ENCODE measurements at places on chromosomes 12 and 14. TPM values are rescaled to one million over a fixed set of nuclear protein-coding genes. Genes with fewer than 3 reads are reported as not detected.

The DMAC2L gene
- total RNA-seq = 4.4 TPM

The PMCH gene
- total RNA-seq = 0.27 TPM

DNA sequence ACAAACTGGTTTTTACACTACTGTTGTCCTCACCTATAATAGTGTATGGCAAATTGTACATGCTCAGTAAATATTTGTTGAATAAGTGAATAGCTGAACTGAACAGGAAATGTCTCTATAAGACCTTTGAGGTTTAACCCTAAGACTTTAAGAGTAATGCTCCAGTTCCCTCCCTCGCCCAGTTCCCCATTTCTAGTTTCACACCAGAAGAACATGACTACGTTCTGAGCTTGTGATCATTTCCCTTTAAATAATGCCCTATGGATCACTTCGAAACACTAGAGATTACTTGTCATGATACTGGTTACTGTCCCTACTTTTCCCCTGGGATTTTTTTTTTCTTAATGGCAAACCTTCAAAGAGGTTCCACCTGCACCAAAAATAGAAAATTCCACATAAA, 69.3 kb downstream of the PRKD1 start:
- no peak for DNase-seq

The GPRC5D gene
- not detected for total RNA-seq

GRCh38 chr14:26839481-26839880, 241.6 kb upstream of the NOVA1 start:
- DNase-seq = peak; percentile 21

DNA sequence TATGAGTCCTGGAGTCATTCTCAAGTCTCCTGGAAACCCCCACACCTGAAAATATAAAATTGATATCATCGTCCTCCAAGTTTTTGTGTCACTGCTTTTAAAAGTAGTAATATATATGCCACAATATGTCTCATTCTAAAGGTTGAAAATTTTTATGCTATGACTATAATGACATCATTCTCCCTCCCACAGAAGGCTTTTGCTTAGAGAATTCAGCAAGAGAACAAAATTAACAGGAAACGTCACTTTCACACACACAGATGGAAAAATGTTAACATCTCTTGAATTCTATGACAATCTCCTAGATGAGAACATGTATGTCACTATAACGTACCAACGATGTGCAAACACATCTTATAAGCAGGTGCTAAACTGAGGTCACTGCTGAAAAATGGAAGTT, 498.3 kb downstream of the FOXG1 start:
- no peak for DNase-seq

- no peak for DNase-seq
Measured at GRCh38 chr12:77842430-77842829, 11.7 kb downstream of the NAV3 start.

The RESF1 gene
- total RNA-seq = 46.4 TPM

- peak; percentile 21 for DNase-seq
Measured at GRCh38 chr12:123151457-123152454, 866 bp upstream of the PITPNM2 start.

The MYH7 gene
- not detected for total RNA-seq

The RNF10 gene
- 96.7 TPM for total RNA-seq

The ARHGAP9 gene
- total RNA-seq = 0.18 TPM

The DLGAP5 gene
- 23.8 TPM for total RNA-seq

DNA sequence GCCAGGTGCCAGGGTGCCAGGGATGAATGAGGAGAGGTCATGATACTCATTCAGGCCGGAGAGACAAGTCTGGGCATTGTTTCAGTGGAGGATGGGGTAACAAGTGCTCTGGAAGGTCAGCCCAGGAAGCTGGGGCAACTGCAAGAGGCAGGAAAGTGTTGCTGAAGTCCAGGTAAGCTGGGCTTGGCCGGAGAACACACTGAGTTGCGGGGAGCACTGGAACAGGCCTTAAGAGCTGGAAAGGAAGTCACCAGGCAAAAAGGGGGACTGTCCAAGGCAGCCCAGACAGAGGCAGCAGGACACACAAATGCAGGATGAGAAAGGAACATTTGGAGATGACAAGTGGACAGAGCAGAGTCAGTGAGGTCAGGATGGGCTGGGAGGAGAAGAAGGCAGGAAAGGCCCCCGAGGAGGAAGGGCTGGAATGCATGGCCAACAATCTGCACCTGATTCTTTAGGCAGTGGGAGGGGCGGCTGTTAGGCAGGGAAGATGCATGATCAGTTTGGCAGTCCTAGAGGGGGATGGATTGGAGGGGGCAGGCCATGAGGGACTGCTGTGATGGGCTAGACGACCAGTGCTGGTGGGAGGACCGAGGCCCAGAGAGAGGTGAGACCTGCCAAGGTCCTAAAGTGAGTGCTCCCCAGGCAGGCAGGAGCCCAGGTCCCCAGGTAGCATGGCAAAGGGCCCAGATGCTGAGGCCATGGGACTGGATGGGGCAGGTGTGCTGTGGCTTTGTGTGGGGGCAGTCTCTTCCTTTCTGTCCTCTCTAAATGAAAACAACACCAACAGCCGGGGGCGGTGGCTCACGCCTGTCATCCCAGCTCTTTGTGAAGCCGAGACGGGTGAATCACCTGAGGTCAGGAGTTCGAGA, 17.2 kb upstream of the HHIPL1 start:
- no peak for DNase-seq

DNA sequence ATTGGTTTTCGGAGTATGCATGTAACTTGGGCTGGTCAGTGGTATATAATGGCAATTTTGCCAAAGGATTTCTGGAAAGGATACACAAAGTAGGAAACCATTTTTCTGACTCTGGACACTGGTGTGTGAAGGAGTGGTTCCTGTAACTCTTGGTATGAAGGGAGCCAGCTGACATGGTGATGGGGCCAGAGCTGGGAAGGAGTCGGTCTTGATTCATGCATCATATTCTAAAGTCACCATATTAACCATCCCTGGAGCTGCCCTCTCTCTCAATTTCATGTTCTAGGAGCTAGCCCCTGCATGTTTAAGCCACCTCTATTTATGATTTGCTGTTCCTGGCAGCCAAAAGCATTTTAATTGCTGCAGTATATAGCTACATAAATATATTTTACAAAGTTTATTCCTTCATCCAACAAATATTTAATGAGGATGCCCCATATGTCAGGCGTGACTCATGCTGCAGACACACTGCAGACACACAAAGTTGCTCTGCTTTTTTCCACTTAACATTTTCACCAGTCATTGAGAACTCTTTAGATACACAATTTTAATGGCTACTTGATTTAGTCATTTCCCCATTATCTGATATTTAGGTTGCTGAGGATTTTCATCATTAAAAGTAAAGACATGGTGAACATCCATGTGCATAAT, 78.7 kb upstream of the PSMC1 start:
- DNase-seq = peak; percentile 4

DNA sequence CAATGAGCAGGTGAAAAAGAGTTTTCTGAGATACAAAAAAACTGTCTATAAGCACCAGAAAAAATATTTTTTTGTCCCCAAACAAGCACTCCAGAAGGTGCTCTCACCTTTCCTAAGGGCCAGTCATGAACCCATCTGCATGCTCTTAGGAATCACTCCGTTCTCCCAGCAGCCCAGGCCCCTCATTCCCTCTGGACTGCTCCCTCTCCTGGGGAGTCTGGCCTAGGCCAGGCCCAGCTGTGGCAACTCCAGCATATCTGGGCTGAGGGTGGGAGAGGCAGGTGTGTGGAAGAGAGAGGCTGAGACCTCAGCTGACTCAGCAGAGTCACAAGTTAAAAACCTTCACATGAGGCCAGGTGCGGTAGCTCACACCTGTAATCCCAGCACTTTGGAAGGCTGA, 54.6 kb downstream of the TRAFD1 start:
- DNase-seq = no peak

The PAPLN gene
- 3.0 TPM for total RNA-seq

DNA sequence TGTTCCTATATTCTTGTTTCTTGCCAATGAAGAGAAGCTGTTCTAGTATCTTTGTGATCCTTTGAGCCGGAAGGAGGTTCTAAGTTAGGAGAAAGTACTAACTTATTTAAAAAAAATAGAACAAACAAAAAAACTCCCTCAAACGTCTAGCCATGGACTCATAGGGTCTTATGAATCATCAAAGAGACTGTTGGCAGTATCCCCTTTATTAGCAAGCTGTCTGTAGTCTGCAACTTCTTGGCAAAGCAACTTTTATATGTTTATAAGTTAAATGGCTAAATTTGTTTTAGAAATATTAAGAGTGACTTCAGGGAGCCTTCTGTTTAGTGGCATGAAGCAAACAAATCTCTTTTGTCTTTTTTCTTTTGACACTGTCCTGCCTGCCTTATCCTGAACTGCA, 291.9 kb downstream of the FUT8 start:
- DNase-seq = peak; percentile 81

DNA sequence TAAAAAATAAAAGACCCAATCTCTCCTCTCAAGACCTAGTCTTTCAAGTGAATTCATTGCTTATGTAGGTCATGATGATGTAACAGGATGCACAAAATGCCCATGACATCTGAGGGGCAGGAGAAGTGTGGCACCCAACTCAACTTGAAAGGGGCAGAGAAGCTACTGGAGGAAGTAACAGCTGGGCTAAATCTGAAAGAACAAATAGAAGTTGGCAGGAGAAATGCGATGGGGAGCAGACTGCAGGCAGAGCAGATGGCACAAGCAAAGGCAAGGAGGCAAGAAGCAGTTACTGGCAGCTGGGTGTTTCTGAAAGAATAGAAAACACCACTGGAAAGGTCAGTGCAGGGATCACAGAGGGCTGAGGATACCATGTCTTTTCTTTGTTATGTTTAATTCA, 14.6 kb downstream of the SLC38A4 start:
- no peak for DNase-seq

DNA sequence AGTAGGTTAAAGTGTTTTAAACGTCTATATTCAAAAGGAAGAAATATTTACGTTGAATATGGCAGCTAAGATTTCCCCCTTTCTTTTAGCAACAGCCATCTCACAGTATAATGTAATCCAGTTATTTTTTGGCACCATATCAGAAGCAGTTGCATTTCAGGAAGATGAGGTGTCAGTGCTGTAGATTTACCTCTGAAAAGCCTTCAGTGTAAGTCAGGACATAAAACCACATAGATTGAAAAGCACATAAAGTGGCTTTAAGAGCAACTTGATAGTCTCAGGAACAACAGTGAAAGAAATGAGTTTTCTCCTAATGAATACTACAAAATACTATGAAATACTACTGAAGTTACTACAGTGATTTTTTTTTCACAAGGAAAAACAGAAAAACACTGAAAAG, 6.9 kb downstream of the MLH3 start:
- peak; percentile 64 for DNase-seq

GRCh38 chr12:100539202-100539601, 34.3 kb upstream of the GAS2L3 start:
- DNase-seq = peak; percentile 48

GRCh38 chr12:108638997-108639822, 5.5 kb upstream of the SELPLG start:
- DNase-seq = no peak

DNA sequence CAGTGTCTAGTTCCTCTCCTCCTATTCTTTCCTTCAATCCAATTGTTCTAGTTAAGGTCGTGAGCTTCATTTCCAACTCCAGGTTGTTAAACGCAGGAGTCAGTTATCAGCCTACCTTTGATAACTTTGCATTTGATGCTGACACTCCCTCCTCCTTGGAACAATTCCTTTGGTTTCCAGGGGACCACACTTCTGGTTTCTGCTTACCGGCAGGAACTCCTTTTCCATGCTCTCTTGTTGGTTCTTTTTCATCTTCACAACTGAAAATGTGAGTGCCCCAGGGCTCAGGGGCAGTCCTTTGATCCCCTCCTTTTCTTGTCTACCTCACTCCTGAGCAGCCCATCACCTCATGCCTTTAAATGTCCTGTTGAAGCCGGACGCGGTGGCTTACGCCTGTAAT, 5.0 kb downstream of the EEF1AKMT3 start:
- DNase-seq = no peak

The OR6C2 gene
- not detected for total RNA-seq

GRCh38 chr12:58159941-58160340, 218.6 kb downstream of the ATP23 start:
- DNase-seq = no peak

GRCh38 chr12:50112456-50113218, 601 bp downstream of the COX14 start:
- DNase-seq = no peak

- no peak for DNase-seq
Measured at GRCh38 chr12:130835011-130835410, 4.0 kb downstream of the STX2 start.

- DNase-seq = peak; percentile 28
Measured at GRCh38 chr12:22272335-22273151, 62.0 kb downstream of the ST8SIA1 start.

DNA sequence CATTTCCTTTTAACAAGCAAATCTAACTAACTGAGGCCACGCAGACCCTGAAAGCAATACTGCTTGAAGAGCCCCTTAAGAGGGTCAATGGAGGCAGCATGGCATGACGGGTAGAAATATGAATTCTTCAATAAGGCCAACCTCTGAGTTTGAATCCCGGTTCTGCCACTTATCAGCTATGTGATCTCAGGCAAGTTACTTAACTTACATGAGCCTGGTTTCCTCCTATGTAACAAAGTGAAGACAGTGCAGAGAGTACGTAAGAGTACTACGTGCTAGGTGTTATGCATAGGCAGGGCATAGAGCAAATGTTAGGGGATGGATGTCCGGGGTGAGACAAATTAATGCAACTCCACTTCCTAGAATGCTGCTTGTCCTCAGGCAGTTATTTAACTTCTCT, 4.7 kb downstream of the HOMEZ start:
- DNase-seq = no peak

The IKBIP gene
- 67.4 TPM for total RNA-seq

DNA sequence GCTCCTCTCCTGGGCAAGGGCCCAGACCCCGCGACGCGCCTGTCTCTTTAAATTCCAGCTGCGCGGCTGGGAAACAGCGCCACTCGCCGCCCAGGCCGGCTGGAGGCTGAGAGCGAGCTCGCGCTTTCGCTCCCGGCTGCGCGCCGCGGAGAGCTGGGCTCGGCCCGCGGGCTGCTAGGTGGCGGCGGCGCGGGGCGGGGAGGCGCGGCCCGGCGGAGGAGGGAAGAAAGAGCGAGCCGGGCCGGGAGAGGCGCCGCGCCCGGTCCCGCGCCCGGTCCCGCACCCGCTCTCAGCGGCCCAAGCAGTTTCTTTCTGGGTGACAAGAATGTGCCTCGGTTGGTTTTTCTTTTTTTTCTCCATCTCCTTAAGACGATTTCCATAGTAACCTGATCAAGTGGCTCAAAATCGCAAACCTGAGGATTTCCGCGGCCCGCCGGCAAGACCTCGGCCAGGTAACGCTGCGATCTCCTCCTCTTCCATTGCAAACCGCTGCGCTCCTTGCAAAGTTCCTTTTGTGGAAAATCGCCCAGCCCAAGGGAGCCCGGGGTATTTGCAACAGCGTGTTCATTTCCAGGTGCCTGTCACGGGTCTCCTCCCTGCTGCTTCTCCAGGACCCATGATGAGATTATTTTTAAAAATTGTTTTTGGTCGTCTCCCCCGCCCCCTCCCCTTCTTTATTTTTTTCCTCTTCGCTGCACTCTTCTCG, 259.5 kb upstream of the E2F7 start:
- DNase-seq = peak; percentile 68

The HOXC13 gene
- total RNA-seq = not detected

GRCh38 chr12:64070454-64070853, 151.6 kb downstream of the KICS2 start:
- no peak for DNase-seq

The GNB3 gene
- total RNA-seq = 3.4 TPM

GRCh38 chr12:92143258-92143657, 2.4 kb downstream of the BTG1 start:
- peak; percentile 16 for DNase-seq
